Astrocyte of the hippocampus (primary cell): ENCODE measurements at places on chromosomes 2 and 18.

GRCh38 chr2:171509945-171510731 is 12.1 kb upstream of the CYBRD1 start:
- no peak for DNase-seq

- no peak for DNase-seq
These were observed 122.0 kb downstream of the SPTBN1 start for GRCh38 chr2:54577944-54578647.

- no peak for DNase-seq
These were observed 6.0 kb upstream of the NFE2L2 start for GRCh38 chr2:177270531-177270930.

GRCh38 chr2:153509133-153509532 is 30.6 kb upstream of the RPRM start:
- DNase-seq, result no peak

DNA sequence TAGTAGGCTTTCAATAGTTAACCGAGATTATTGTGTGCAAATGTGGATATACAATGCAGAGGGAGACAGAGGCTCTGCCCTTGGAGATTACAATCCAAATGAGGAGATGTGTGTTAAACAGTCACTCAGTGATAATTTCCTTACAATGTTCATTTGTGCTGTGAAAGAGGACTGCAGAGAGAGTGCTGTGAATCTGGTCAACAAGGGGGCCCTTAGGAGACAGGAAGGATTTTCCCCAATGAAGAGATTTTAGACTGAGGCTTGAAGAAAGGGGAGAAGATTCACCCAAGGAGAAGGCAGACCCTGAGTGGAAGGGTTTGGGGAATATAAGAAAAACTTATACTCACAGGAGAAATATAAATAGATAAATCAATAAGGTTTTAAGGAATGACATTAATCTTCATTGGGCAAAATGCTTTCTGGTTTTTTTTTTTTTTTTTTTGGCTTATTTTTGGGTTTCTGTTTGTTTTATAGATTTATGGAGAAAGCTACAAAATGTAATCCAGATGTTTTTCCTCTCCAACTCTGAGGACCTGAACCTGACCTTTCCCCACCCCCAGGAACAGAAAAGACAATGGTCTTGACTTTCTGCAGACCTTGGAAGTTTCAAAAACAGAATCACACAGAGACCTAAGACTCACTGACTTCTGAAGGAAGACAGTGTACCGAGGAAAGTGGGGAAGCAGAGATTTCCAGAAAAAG is 151.3 kb upstream of the SERPINE2 start:
- DNase-seq, result no peak
